A172 (cell line): ENCODE measurements at places on chromosomes 11 and 22. TPM values are rescaled to one million over a fixed set of nuclear protein-coding genes. Genes with fewer than 3 reads are reported as not detected.

TRIM51 gene
- total RNA-seq = not detected in 2 replicates

IGHMBP2 gene
- total RNA-seq = 5.7 and 11.8 TPM in 2 replicates

HOATZ gene
- not detected in 2 replicates for total RNA-seq

HBG2 gene
- total RNA-seq = 1.1 and 1.6 TPM in 2 replicates

MMP26 gene
- total RNA-seq = not detected in 2 replicates

SYT13 gene
- 0.19 TPM in 1 of 2 replicates, not detected in the other for total RNA-seq
